Epithelial cell of esophagus (primary cell): ENCODE measurements at places on chromosomes 16 and 17.

- no peak for DNase-seq
Observed at GRCh38 chr16:71843572-71843971, 2.2 kb upstream of the ATXN1L start.

GRCh38 chr17:28533091-28533807 is 19.2 kb downstream of the UNC119 start:
- DNase-seq = peak; percentile 78

DNA sequence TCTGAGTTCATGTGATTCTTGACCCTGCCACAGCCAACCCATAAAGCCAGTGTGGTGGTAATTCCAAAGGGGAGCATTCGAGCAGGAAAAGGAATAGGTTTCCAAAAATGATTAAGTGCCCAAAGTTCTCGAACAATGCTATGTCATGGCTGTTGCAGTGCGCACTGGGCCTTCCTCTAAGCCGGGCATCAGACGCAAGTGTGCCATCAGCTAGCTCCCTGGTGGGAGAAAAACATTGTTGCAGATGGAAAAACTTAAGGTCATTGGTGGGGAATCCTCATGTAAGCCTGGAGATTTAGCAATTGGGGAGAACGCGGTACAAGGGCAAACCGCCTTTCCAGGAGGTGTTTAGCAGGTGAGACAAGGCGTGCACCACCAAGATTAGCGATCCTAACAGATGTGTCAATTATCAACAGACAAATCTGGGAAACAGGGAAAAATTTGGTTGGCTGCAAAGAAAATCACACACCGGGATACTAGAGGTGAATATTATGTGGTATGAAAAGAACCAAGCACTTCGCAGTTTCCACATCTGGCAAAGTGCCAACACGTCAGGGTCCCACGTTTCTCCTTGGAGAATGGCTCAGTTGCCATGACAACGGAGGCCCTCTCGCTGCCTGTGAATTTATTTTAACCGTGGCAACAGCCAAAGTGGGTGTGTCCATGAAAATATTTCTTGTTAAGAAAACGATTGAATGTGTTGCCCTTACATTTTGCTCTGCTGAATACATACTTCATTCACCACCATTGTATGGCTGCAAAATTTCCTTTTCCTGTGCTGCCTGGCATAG is 118.5 kb upstream of the CACNG5 start:
- no peak for DNase-seq

- peak; percentile 99 for DNase-seq
Observed at GRCh38 chr16:67961551-67961957, 6.9 kb downstream of the SLC12A4 start.

DNA sequence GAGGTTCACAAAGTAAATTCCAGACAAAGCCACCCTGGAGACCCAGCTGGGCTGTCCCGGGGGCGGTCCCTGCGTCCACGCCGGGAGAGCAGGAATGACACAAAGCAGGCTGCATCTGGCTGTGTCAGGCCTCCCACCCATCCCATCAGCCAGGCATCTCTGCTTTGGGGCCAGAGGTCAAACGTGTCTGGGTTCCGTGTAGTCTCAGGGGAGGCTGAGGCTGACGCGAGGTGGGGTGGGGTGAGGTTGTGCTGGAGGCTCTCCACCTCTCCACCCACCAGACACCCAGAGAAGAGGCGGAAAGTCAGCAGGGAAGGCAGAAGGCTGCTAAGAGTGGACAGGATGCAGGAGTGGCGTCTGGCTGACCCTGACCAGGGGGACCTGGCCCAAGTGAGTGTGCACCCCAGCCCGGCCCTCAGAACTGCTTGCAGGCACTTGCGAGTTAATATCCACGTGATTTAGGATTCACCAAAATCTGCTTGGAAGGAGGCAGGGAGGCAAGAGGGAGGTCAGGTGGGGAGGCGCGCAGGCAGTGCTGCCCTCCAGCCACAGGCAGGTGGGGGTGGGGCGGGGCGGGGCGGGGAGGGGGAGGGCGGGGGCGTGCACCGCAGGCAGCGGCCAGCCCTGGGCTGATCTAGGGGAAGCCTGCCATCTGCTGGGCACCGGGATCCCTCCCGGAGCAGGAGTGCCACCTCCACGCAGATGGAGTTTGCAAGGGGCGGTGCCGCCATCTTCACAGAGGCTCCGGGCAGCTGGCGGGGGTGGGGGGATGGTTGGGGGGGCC is 44.3 kb downstream of the TBC1D16 start:
- DNase-seq = peak; percentile 81

DNA sequence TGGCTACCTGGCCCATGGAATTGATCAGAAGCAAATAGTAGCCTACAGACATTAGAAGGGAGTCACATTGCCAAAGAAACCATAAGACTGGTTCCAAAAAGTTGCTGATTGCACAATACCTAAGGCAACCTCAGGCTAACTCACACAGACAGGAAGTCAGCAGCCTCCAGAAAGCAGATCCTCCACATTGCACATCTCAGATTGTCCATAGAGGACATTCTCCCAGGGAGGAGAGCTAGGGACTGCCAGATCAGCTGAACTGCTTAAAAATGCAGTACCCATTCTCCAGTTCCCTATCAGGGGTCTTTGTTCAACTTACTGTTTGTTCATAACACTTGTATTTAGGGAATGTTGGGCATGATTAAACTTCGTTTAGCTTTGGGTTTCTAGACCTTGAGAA is 4.2 kb downstream of the CCL3 start:
- DNase-seq = peak; percentile 34

GRCh38 chr16:56226845-56227525 is 35.7 kb downstream of the GNAO1 start:
- DNase-seq = no peak

GRCh38 chr16:56303880-56304279 is 112.6 kb downstream of the GNAO1 start:
- DNase-seq = no peak

DNA sequence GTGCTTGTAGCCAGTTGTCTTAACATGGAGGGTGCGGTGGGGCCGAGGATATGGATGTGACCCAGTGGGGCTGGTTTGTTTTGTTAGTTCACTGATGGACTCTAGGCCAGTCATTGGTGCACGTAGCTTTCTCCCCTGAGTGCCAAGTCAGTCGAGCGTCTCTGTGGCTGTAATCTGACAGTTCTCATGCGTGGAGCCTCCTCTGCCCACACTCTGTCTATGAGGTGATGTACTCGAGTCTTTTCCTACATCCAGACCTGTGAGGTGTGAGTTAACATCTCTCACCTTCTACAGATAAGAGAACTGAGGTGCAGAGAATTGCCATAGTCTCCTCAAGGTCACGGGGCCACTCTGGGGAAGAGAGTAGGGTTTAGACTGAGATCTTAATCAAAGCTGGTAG is 90.2 kb downstream of the MARCHF10 start:
- no peak for DNase-seq
